Endothelial cell of umbilical vein (primary cell): ENCODE measurements at places on chromosomes 11 and 22. TPM values are rescaled to one million over a fixed set of nuclear protein-coding genes. Genes with fewer than 3 reads are reported as not detected.

Gene STX5
- total RNA-seq = 41.3 and 42.8 TPM in 2 replicates

GRCh38 chr11:57885298-57886050, 123.9 kb downstream of the CTNND1 start:
- no peaks in the 10 kb centered on the region for H3K4me1 ChIP-seq
- no peak overlapping the region for H3K4me3 ChIP-seq
- H3K27me3 ChIP-seq = no peaks in the 10 kb centered on the region
- H3K36me3 ChIP-seq = no peaks in the 10 kb centered on the region
- no peak overlapping the region for H3K27ac ChIP-seq

DNA sequence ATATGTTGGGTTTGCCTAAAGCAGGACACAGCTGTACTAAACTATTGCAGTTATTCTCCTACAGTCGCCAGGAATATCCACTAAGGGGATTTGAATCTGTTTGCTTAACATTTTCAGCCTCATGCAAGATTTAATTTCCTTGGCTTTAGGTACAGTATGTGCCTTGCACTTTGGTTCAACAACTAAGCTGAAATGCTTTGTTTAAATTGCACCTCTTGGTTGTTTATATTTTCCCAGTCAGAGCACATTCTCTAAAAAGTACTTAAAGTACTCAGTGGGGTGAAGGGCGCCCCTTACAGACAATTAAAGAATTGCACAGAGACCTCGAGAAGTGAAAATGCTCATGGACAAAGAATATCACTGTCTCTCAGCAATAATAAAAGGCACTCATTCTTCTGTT, 107.8 kb upstream of the MTNR1B start:
- DNase-seq = no peak
- H3K27me3 ChIP-seq = no peaks in the 10 kb centered on the region

- peaks cover 26% of the 10 kb centered on the region for H3K27me3 ChIP-seq
- no peaks in the 10 kb centered on the region for H3K4me1 ChIP-seq
- H3K4me3 ChIP-seq = no peak overlapping the region
Measured at GRCh38 chr22:39457556-39458443, 988 bp downstream of the MGAT3 start.

DNA sequence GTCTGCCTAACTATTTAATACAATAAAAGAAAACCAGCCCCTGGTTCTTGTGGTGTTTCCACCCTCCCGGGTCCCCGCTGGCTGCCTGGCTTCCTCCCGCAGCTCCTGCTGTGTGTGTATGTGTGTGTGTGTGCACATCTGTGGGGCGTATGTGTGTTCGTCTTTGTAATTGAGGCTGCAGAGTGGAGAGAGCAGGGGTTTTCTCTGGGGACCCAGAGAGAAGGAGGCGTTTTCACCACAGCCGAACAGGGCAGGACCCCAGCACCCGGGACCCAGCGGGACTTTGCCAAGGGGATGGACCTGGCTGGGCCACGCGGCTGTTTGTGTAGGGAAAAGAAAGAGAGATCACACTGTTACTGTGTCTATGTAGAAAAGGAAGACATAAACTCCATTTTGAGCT, 42.7 kb downstream of the IGLL1 start:
- peaks cover 5% of the 10 kb centered on the region for H3K4me1 ChIP-seq
- DNase-seq = no peak
- no peaks in the 10 kb centered on the region for H3K27me3 ChIP-seq
- no peaks in the 10 kb centered on the region for H3K36me3 ChIP-seq
- no peak overlapping the region for H3K4me3 ChIP-seq

DNA sequence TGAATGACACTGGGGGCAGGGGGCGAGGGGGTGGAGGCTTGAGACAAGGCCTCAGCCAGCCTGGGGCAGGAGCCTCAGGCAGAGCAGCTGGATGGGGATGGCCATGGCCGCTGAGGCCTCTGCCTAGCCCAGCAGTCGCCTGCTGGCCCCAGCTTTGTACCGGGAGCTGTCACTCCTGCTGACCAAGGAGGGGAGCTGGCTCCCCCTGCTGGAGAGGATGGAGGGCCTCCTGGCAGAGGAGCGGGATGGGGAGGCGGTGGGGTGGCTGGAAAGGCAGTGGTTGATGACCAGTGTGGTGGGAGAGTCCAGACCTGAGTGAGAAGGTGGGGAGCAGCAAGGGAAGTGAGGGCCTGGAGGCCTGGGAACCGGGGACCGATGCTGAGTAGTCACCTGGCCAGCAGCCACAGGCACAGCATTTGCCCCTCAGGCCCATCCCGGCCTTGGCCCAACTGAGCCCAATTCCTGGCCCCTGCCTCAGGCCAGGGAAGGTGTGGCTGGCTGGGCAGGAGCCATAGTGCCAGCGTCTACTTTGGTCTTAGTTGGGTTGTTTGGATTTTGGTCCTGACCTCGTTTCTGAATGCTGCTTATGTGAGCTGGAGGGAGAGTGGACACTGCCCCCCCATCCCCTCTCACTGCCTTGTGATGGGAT, 6.0 kb upstream of the SUSD2 start:
- no peaks in the 10 kb centered on the region for H3K4me1 ChIP-seq
- peak; percentile 65 for DNase-seq
- no peak overlapping the region for H3K4me3 ChIP-seq
- no peaks in the 10 kb centered on the region for H3K27me3 ChIP-seq
- peaks cover 3% of the 10 kb centered on the region for H3K36me3 ChIP-seq

DNA sequence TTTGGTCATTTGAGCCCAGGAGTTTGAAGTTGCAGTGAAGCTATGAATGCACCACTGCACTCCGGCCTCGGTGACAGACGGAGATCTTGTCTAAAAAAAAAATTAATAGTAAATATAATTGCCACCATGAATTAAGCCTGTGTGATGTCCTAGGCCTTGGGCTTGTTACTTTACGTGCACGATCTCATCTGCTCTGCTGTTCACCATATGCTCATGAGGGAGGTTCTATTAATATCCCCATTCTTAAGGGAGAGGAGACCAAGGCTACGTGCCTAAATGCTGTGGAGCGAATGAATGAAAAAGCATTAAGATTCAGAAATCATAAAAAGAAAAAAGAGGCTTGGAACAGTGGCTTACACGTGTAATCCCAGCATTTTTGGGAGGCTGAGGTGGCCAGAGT, 2.6 kb upstream of the ATG2A start:
- no peak overlapping the region for H3K4me3 ChIP-seq
- H3K27me3 ChIP-seq = no peaks in the 10 kb centered on the region
- H3K4me1 ChIP-seq = peaks cover 15% of the 10 kb centered on the region
- no peak overlapping the region for H3K27ac ChIP-seq
- no peaks in the 10 kb centered on the region for H3K36me3 ChIP-seq

- H3K4me1 ChIP-seq = no peaks in the 10 kb centered on the region
- H3K4me3 ChIP-seq = no peak overlapping the region
- no peak overlapping the region for H3K27ac ChIP-seq
- peaks cover 15% of the 10 kb centered on the region for H3K27me3 ChIP-seq
Measured at GRCh38 chr22:48576333-48577013, 1251.2 kb downstream of the BRD1 start.

Gene PANX3
- total RNA-seq = not detected in 2 replicates

- no peak for DNase-seq
- H3K4me3 ChIP-seq = no peak overlapping the region
- H3K27me3 ChIP-seq = peaks cover 4% of the 10 kb centered on the region
- H3K27ac ChIP-seq = no peak overlapping the region
Measured at GRCh38 chr22:29103121-29103520, 30.3 kb downstream of the KREMEN1 start.
